K562 (cell line): ENCODE measurements at places on chromosomes 3 and 15.

DNA sequence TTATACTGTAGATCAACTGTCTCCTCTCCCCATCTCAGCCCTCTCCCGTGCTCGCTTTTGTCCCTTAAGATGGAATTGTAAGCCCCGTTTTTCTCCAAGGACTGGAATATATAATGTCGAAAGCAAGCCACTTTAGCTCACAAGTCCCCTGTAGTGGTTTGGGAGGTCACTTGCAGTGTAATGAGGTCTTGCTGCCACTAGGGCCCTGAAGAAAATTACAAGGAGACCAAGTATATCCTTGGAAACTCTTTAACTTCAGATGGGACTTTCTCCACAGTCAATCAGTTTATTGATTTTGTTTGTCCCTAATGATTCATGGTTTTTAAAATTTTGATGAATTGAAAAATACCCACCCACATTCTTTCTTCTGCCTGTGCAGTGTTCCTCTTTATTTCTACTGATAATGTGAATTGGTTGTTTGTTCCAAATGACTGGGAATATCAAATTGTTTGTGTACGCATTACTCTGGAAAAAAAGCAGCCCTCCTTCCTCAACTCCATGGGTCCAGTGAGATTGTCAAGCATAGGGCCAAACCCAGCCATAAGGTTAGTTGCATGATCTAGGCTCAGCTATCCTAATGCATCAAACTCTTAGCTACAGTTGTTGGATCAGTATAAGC, 294.8 kb downstream of the MCTP2 start:
- no peak for DNase-seq

GRCh38 chr15:57932348-57932747, 133.2 kb downstream of the ALDH1A2 start:
- DNase-seq = no peak

GRCh38 chr3:150014782-150015181, 44.1 kb upstream of the PFN2 start:
- no peak for DNase-seq

- no peak for DNase-seq
These were observed 36.0 kb downstream of the ZFAND6 start for GRCh38 chr15:80095511-80095910.

GRCh38 chr3:193262707-193263106, 21.7 kb downstream of the PLAAT1 start:
- no peak for DNase-seq

DNA sequence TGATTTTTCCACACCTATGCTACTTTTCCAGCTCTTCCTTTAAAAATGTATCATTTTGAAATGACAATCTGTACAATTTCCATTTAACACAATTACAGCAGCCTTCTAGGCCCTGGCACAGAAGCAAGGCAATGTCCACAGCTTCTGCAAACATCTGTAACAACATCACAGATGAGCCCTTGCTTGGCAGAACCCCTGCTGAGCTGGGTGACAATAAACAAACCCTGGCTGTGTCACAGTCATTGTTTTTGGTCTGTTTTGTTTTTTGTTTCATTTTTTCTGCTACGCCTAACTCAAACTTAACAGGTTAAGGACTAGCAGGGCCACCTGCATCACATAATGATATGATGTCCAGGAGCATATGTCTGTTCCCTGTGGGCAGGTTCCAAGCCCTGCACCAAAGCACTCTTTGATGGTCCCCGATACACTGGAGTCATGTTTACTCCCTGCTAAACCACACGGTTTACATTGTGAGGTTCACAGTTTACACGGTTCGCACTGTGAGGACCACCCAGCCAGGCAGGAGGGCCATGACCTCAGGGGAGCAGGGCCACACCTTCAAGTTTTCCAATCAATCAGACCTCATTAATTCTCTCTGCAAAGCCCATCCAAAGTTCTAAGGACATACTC, 186.8 kb upstream of the CHRNA7 start:
- DNase-seq = no peak

DNA sequence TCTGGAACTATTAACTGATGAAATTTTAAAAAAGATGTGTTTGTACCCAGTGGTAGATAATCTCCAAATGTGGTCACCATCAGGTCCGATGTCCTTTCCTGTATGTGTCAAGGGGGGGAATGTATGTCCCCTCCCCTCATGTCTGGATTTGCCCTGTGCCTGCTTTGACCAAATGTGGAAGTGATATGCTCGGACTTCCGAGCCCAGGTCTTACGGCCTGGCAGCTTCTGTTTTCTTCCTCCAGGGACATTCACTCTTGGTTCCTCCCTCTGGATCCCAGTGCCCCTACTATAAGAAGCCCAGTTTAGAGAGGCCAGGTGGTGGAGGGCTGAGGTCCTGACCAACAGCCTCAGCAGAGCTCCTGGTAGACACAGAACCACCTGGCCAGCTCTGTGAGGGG, 75.5 kb downstream of the CCR1 start:
- DNase-seq = no peak

DNA sequence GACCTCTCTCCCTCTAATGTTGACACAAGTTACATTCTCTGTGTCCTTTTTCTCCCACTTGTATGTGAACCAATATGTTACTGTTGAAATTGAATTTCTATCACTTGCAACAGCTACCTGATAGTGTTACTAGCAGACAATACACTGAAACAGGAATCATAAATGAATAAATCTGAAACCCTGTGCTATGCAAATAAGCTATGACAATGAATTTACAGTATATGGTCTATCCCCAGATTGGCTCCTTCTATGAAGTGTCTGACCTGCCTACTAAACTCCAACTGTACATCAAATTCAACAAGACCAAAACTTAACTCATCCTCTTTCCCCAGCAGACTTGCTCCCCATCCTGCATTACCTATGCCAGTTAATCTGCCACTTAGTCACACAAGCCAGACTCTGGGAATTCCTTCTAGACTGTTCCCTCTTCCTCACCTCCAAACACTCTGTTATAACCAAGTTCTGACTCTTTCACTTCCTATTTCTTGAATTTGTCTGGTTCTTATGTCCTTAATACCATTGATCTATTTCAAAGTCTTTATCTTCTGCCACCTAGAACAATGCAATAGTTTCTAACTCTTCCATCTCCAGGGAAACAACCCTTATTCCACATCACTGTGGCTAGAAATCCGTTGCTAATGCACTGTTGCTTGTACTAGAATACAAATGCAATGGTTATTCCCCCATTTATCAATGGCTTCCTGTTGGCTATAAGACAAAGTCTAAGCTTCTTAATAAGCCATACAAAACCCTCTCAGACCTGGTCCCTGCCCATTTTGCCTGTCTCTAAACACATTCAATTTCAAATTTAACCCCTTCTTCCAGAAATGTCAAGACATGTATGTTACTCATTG, 13.4 kb upstream of the ZNF639 start:
- DNase-seq = no peak

DNA sequence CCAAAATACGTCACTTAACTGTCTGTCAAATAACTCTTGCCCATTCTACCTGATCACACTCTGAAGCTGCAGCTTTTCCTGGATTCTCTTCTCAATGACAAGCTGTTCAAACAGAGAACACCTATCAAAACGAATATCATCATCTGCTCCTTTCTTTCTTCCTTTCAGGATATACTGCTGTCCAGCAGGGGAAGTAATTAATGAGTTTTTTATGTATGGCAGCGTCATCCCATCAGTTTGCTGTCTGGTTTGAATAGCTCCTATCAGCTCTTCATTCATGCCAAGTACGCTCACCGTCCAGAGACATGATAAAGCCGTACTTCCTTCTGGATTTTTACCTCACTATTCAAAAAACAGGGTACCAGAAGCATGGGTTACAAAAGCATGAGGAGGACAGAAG, at the start of gene CHRM5:
TSS of gene CHRM5 (plus strand) at position 274 of the 400 bp plus-strand sequence. CDS start 94,221 bp downstream, outside the sequence.
- no peak for DNase-seq

GRCh38 chr15:80730926-80731325, 35.8 kb downstream of the ABHD17C start:
- DNase-seq = no peak
